Fibroblast of lung (primary cell): ENCODE measurements at places on chromosomes 1 and 21.

DNA sequence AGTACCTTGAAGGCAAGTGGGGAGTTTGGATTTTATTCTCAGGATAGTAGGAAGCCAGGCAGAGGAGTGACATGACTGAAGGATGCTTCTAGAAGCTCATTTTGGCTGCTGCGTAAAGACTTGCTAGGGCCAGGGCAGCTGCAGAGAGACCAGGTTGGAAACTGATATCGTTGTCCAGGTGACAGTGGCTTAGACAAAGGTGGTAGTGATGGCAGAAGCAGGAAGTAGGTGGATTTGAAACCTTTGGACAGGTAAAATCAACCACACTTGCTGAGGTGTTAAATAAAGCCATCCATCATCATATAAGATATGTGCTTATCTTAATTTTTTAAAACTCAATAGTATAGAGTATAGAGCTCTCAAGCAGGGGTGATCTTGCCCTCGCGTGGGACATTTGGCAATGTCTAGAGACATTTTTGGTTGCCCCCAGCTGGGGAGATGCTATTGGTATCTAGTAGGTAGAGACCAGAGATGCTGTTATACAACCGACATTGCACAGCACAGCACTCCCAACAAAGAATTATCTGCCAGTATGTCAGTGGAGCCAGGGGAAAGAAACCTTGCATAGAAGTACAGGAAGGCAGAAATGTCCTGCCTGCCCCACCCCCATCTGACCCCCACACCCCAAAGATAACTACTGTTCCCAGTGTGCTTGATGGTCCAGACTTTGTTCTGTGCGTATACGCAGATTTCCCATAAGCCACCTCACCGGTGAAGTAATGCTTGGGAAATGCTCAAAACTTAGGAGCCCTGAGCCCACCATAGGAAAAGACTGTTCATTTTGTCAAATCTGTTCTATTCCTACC, 31.1 kb downstream of the TMEM51 start:
- DNase-seq, result no peak

DNA sequence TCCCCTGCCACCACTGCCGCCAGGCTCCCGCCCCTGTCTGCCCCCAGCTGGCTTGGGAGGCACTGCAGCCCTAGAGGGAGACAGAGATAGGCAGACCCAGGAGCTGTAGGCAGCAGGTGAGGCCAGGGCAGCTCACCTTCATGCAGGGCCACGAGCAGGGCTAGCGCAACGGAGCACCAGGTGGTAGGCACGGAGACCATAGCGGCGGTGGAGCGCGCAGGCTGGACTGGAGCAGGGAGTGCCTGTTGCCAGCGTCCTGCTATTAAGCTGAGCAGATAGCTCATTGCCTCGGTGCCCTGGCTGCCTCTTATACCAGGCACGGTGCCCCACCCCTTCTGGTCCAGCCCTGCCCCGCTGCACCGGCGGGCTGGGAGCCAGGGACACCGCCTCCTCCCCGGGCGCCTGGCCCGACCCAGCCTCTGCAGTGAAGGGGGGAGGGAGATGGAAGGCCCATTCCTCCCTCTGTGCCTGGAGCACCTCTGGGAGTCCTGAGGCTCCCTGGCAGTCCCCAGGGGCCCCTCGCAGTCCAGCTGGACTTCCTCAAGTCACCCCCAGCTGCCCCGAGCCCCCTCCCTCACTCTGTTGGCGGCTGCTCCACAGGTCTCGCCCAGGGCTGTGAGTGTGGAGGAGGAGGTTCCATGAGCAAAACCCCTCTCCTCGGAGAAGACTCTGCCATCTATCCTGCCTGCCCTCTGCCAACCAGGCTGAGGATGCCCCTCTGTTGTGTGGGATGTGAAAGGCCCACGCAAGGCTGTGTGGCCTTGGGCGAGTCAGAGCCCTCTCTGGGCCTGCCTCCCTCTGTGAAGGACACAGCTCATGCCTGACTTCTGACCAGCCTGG, at the start of gene EDN2:
Gene EDN2, minus strand, starts transcription at position 282 of the 840 bp plus-strand sequence. Its CDS starts 82 bp downstream, at position 200.
- no peak for DNase-seq

- DNase-seq, result peak; percentile 68
These were observed 18.3 kb downstream of the TNFRSF9 start for GRCh38 chr1:7922301-7922700.

GRCh38 chr1:56434740-56435139, 144.6 kb downstream of the PLPP3 start:
- no peak for DNase-seq

GRCh38 chr1:93681101-93681988, at the start of gene BCAR3:
Gene BCAR3, minus strand, starts transcription at chr1:93681837. Its CDS starts 6,907 bp downstream, at chr1:93674930.
- peak; percentile 73 for DNase-seq

GRCh38 chr1:65471861-65472332, 51.4 kb downstream of the LEPR start:
- DNase-seq, result peak; percentile 68

GRCh38 chr1:66300972-66301451, 232.9 kb upstream of the SGIP1 start:
- DNase-seq, result peak; percentile 68

DNA sequence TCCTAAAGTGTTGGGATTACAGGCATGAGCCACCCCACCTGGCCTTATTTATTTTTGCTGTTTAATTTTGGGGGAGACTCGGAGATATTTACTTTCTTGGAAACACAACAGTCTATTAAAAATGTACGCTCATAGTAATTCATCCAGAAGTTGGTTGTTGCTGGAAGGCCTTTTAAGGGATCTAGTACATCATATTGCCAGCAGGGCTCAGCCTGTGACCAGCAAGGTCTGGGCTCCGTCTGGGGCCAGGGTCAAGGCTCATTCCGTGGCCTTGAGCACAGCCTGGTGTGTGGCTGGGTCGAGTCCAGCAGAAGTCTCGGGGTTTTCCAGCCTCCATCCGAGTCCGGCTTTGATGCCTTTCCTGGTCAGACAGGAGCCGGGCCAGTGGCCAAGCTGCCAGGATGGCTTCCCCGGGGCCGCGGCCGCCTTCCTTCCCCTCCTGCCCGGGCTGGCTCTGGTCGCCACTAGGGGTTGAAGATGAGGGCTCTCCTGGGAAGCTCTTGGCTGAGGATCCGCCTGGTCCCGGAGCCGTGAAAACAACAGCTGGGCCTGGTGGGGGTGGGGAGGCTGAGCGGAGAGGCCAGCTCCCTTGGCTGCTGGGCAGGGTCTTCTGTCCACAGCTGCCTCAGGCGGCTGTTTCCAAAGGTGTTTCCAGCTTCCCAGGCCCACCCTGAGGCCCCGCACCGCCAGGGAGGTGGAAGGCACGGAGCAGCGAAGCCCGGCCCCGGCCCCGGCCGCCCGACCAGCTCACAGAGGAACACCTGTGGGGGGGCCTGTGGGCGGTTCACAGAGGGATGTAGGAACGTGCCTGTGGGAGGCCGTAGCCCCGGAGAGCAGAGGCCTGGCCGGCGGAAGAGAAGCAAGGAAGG, 5.1 kb upstream of the VWA1 start:
- DNase-seq, result peak; percentile 59
